ENCODE measurements at places on chromosomes 7 and 10.
A peak's percentile ranks its signal among the peaks of the same experiment; 100 is the strongest.

DNA sequence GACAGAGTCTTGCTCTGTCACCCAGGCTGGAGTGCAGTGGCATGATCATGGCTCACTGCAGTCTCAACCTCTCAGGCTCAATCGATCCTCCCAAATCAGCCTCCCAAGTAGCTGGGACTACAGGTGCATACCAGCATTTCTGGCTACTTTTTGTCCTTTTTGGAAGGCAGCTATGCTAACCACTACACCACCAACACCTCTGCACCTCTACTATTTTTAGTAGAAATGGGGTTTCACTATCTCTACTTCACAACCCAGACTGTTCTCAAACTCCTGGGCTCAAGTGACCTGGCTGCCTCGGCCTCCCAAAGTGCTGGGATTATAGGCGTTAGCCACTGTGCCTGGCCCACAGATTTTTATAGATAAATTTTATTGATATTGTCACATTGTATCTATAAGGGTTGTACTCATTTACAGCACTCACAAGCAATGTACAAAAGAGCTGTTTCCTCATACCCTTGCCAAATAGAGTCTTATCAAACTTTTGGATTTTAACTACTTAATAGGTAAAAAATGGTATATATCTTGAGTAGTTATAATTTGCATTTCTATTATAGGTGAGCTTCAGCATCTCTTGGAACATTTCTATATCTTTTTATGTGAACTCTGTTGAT is 23.7 kb downstream of the PRR15 start:
- no peak for DNase-seq

- DNase-seq, result no peak
These were observed 24.6 kb upstream of the RHBDD2 start for GRCh38 chr7:75854233-75854632.

DNA sequence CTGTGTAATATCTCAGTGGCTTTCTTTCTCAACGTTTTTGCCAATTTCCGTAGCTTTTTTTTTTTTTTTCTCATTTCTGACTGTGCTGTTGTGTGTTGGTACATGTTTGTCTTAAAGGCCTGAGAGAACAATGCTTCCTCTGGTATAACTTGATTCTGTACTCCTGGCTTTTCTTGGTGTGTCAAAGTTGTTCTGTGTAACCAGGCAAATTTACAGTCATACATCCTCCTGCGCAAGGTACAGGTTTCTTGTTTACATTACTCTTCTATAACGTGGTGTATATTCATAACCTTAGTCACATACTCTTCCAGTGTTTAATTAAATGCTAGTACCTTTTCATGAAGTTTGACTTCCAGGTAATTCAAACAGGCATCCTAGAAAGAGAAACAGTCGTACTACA is 8.3 kb upstream of the ARHGAP12 start:
- DNase-seq, result peak; percentile 53

GRCh38 chr7:151806952-151807775 is 69.8 kb downstream of the PRKAG2 start:
- DNase-seq, result no peak

DNA sequence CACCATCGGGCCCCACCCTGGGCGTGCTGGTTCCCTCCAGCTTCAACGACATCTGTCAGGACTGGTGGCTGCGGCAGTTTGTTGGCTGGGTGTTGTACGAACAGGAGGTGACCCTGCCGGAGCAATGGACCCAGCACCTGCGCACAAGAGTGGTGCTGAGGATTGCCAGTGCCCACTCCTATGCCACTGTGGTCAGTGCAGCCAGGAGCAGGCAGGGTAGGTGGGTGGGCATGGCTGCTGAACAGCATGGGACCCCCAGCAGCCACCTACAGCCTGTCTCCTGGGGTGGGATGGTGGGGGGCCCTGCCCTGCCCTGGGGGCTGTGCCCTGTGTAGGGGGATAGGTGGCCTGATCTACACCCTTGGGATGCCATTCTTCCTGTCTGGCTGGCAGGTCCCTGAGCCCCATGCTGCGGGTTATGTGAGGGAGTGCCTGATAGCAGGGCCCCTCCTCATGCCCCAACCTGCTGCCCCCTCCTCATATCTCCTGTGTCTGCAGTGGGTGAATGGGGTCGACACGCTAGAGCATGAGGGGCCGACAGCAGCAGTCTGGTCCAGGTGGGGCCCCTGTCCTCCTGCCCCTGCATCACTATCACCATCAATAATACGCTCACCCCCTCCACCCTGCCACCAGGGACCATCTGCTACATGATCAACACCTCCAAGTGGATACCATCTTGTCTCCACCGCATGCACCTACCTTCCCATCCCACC is 56.9 kb downstream of the ZNF727 start:
- DNase-seq, result no peak

DNA sequence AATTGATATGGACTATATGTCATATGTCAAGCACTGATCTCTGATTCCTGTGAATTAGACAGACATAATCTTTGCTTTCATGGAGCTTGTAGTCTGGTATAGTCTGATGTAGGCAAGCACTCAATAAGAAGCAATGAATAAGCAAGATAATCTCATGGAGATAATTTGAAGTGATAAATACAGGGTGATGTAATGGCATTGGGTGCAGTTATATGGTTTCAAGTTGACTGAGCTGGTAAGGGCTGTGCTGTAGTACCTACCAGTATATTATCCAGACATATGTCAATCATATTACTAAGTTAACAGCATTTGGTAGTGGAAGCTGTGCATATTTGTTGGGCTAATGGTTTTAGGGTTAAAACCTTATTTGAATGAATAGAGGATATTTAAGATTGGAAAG is 117.5 kb upstream of the PRPS1L1 start:
- no peak for DNase-seq

DNA sequence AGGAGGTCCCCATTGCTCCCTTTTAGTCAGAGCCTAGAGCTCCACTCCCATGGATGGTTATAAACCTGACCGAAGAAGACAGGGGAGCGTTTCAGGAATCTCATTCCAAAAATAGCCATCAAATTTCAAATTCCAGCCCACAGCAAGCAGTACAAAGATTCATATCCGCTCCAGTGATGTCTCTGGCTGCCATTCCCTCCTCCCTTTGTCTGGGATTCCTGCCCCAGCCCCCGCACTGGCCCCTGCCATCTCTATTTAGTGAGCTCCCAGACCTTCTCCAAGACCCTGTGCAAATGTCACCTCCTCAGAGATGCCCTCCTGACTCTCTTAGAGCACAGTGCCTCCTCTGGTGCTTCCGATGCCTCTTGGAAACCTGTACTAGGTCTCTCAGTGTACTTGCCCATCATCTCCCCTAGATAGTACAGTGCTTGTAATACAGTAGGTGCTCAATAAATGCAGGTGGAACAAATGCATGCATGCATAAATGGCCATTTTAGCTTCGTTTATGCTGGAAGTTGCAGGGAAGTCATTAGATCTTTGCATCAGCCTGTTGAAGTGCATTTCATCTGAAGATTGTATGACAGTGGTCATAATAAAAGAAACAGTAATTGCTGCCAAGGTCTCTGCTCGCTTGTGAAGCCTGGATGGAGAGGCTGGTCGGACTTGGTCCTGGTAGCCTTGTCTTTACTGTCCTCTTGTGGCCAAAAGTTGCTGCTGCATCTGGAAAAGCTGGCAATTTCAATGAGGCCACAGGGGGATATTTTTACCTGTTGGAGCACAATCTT is 32.0 kb upstream of the HABP2 start:
- peak; percentile 76 for DNase-seq

DNA sequence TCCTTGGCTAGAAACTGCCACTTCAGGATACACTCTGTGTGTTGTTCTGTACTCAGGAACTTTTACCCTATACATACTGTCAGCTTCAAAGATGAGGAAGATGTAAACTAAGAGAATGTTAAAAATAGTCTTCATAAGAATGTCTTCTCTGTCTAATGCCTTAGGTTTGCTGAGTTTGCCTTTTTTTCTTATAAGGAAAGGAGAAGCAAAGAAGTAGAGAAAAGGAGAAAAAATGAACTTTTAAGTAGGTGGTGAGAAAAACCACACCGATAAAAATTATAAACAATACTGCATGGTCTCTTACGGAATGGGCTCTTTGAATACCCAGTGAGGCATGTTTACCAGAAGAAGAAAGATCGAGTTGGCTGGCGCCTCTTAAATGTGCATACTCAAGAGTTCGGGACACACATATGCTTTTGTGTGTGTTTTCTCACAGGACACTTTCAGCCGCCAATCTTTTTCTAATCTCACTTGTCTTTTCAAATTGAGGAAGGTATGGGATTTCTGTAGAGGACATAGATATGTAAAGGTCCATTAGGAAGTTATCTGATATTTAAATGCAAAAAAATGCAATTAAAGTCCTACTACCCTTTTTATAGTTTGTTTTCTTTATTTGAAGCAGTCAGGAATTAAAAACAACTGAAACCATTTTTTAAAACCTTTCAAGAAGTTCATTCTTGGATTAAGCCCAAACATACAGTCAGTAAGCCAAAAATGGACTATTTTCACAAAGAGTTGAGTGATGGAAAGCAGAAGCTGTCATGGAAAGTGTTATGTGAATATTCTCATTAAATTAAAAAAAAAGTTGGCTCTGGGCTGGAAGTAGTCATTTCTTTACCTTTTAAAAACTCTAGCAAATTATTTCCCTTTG is 100.6 kb upstream of the MDFIC start:
- DNase-seq, result no peak

GRCh38 chr7:18941207-18941606 is 176.2 kb downstream of the TWIST1 start:
- DNase-seq, result no peak

GRCh38 chr7:144735505-144736276 is 100.2 kb downstream of the TPK1 start:
- DNase-seq, result no peak

DNA sequence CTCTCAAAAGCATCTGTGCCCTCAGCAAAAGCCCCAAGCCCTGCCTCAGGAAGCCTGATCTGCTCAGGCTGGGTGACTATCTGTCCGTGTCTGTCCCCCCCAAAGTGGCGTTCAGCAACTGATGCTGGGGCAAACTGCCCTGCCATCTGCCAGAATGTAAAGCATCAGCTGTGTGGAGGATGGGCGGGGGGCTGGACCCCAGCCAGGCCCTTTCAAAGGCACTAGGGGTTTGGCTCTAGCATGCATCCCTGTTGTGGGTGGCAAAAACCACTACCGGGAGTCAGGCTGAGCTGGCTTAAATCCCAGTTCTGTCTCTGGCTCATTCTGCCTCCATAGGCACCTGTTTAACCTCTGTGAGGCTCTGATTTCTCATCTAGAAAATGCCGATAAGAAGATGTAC is 35.5 kb downstream of the GPRIN2 start:
- no peak for DNase-seq

GRCh38 chr10:99369551-99369950 is 40.4 kb downstream of the CNNM1 start:
- no peak for DNase-seq

DNA sequence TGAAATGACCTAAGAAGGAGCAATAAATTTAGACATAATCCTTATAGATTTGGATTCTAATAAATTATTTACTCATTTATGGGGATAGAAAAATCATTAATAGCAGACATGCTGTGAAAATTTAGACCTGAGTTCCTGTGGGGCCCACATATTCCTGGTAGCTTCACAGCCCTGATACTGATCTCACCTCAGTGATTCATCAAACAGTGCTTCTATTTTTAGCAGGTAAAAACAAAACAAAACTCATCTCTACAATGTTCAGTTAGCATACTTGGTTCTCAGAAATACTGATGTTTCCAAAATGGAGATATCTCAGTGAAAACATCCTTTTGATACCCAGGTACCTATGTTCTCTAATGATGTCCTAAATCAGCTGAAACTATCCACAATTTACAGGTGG is 841.1 kb upstream of the SORCS1 start:
- DNase-seq, result no peak

DNA sequence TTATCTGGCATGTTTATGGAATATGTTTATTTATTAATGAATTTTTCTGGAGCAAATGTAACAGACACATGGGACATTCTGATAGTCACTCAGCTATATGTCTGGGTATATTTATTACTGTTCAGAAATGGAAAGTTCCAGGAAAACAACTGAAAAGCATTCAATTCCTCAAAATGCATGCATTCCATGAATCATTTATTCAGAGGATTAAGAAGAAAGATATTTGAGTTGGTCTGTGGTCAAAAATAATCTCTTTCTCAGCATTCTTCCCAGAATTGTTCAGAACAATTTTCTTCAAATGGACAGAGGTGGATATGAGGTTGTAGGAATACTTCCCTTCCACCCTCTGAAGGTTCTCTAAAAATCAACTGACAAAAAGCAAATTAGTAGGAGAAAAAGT is 97.6 kb upstream of the ITGB1 start:
- DNase-seq, result no peak

DNA sequence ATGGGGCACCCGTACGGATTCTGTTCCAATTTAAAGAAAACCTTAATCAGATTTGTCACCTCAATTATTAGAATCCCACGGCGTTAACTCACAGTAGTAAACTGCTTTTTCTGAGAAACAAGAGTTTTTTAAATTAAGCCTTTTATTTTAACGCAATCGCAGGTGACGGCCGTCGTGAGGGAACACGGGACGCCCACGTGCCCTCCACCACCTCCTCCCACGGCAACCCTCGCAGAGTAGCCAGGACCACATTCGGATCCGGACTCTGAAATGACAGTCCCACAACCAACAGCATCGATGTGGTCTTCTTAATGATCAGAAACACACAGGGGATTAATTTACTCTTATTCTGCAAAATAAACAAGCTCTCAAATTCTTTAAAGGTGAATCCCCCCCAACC is 22.0 kb upstream of the GPR146 start:
- no peak for DNase-seq

DNA sequence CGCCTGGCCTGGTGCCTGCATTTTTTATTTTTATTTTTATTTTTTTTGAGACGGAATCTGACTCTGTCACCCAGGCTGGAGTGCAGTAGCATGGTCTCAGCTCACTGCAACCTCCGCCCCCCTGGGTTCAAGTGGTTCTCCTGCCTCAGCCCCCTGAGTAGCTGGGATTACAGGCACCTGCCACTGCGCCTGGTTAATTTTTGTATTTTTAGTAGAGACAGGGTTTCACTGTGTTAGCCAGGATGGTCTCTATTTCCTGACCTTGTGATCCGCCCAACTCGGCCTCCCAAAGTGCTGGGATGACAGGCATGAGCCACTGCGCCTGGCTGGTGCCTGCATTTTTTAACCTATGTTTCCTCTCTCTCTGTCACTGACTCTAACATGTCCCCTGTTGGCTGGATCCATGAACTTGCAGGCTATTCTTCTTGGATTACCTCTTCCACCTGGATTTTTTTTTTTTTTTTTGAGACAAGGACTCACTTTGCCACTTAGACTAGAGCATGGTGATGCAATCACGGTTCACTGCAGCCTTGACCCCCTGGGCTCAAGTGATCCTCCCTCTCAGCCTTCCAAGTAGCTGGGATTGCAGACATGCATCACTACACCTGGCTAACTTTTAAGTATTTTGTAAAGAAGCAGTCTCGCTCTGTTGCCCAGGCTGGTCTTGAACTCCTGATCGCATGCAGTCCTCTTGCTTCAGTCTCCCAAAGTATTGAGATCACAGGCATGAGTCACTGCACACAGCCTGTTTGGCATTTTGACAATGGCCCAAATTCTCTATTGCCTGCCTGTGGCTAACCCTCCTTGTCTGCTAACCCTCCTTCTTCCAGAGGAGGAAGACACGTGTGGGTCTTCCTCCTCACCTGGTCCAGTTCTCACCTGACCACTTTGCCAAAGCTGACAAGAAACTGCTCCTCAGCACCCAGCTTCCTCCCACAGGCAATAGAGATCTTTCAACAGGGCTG is 23.0 kb upstream of the PRPF18 start:
- DNase-seq, result no peak

GRCh38 chr7:33399528-33400213 is 270.3 kb downstream of the BBS9 start:
- DNase-seq, result no peak

- peak; percentile 83 for DNase-seq
These were observed 372.6 kb downstream of the PHF14 start for GRCh38 chr7:11346302-11346701.

- no peak for DNase-seq
These were observed 20.0 kb upstream of the HUS1 start for GRCh38 chr7:47999413-47999812.

All from small intestine (tissue), 16 donors.